ENCODE measurements at places on chromosomes 16 and 17.

- no peak for DNase-seq
Observed at GRCh38 chr16:80936410-80936809, 70.3 kb downstream of the CMC2 start.

GRCh38 chr16:79658301-79659033 is 57.9 kb upstream of the MAF start:
- no peak for DNase-seq

DNA sequence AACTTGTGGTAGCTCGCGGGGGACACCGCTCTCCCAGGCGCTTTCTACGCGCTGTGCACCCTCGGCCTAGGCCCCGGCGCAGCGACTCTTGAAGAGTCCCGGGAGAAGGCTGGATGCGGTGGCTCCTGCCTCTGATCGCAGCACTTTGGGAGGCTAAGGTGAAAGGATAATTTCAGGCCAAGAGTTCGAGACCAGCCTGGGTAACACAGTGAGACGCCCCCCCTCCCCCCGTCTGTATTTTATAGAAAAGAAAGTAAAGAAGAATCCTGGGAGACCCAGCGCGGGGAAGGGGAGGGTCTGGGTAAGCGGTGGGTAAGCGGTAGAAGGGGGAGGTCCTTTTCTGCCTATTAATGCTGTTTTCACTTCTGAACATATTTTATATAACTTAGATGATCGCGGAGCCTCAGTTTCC is 486 bp upstream of the PLLP start:
- no peak for DNase-seq

DNA sequence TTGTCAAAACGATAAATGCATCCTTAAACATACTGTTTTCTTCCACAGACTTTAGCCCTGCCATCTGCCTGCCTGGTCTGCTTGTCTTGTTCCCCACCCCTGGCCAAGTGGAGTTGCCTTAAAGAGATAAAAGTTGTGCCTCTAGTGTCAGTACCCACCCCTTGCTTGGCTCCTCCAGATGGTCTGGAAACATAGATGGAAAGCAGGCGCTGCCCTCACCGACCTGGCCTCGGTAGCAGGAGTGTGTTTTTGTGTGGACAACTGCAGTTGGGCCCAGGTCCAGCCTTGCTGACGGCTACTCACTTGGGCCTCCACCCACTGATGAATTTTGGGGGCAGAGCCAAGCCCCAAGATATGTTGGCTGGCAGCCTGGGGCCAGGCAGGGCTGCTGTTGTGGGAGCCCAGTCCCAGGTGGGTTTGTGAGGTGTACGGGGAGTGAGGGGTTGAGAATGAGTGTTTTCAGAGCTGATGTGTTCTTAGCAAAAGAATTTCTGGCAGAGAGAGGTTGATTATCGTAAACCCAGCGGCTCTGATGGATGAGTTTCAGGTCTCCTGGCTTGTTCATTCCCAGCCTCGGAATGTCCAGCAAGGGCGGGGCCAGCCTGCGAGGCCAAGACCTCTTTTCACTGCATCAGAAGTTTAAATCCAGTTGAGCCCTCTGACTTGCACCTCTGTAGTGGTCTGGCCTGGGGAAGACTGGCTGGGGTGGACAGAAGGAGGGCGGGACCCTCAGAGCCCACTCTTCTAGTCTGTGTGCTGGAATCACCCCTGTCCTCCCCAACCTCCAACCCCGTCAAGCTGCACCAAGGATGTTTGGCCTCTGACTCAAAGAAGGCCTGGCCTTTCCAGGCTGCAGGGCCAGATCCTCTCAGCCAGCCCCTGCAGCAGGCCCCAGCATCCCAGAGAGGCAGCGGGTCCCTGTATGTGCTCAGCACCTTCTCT is 179.7 kb downstream of the RAB11FIP4 start:
- DNase-seq: no peak

Data from left kidney (tissue), 8 donors.